ENCODE measurements at places on chromosomes 12 and 14.

GRCh38 chr12:39595928-39596327 lies 23.7 kb downstream of the ABCD2 start:
- no peak for DNase-seq

DNA sequence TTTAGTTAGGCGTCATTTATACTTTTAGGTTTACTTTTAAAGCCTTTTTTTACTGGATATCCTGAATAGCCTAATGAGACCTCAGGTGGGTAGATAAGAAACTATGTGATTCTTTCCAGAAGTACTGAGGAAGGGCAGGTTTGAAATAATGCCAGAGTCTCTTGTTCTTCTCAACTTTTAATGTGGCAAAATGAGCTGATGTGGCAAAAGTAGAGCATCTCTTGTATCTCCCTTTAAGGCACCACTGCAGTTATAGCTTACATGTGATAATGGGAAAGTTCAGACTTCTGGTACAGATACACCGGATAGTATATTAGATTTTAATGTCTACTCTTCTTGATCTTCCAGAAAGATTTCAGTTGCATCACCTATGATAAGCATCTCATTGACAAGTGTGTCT lies 1124.8 kb downstream of the LRFN5 start:
- no peak for DNase-seq

GRCh38 chr14:54857830-54858269 lies 44.8 kb downstream of the GCH1 start:
- no peak for DNase-seq

- DNase-seq: no peak
Measured at GRCh38 chr12:50052964-50053363, 4.4 kb upstream of the ASIC1 start.

- no peak for DNase-seq
Measured at GRCh38 chr12:42776396-42776795, 186.8 kb upstream of the PRICKLE1 start.

DNA sequence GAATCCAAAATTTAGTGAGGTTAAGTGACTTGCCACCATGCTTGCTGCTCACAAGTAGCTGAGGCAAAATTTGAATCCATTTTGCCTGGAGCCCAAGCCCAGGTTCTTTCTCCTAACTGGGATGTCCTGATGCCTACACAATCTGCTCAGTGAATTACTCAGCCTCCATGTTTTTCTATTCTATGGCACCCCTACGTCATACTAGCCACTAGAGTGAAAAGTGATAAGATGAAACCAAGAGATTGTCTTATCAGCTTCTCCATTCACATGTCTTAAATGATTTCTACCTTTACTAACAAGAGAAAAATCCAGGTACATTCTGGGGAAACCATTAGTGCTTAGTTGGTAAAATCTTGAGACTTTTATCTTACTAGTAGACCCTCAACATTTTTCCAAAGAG lies 720.1 kb downstream of the DIO2 start:
- no peak for DNase-seq

DNA sequence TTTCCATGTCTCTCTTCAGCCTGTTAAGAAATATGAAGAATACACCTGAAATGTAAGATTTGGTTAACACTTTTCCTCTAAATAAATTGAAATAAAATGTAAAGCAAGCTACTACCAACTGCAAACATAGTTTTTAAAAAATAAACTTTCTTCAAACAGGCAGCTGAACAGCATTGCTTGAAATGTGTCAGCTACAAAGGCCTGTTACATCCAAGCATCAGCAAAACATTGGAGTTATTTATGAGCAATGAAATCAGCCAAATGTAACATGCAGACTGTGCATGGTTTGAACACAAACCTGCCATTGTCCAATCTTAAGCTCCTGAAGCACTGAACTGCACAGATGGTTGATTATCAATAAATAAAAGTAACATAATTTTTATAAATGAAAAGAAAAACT lies 291.3 kb downstream of the ACSS3 start:
- DNase-seq: no peak

DNA sequence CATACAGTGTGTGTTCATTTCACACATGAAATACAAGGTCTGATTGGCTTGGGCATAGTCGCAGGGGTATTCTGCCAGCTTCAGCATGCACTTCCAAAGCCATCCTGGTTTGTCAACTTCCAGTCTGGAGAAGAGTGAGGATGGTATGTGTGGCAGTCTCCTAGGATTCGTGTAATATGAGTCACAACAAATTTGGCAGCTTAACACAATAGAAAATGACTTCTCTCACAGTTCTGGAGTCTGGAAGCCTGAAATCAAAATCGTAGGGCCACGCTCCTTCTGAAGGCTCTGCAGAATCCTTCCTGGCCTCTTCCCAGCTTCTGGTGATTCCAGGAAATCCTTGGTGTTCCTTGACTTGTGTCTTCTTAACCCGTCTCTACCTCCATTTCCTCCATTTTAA lies 167.5 kb downstream of the PPM1H start:
- no peak for DNase-seq

GRCh38 chr14:58107947-58108552 lies 44.0 kb downstream of the ARMH4 start:
- DNase-seq: no peak

GRCh38 chr12:70508178-70508577 lies 129.1 kb downstream of the PTPRB start:
- DNase-seq: no peak

DNA sequence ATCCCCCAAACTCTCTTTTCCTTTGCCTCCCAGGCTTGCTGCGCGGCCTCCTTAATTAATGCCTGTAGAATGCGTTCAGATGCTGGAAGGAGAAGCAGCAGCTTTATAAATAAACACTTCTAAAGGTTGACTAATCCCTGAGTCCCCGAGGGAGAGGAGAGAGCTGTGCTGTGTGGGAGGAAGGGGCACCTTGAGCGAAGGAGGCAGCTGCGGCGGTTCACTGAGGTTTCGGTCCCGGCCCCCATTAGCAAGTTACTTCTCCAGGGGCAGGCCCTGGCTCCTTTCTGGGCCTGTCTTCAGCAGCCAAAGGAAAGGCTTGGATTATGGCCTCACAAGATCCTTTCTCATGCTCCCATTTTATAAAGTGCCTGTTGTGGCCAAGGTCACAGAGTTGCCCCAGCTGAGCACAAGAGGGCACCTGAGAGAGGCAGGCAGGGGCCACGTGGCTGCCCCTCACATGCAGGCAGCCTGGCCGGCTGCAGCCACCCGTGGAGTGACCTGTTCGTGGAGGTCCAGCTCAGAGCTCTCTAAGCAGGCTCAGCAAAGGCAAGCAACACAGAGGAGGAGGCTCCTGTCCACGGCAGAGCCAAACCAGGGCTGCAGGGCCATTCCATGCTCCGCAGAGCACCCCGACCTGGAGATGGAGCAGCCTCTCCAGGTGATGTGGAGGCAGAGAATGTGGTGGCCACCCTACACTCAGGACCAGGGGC lies 15.0 kb upstream of the CACNA2D4 start:
- no peak for DNase-seq

GRCh38 chr12:94145191-94145983 lies 3.0 kb upstream of the PLXNC1 start:
- no peak for DNase-seq

GRCh38 chr12:43621262-43621661 lies 69.3 kb upstream of the ADAMTS20 start:
- DNase-seq: no peak

DNA sequence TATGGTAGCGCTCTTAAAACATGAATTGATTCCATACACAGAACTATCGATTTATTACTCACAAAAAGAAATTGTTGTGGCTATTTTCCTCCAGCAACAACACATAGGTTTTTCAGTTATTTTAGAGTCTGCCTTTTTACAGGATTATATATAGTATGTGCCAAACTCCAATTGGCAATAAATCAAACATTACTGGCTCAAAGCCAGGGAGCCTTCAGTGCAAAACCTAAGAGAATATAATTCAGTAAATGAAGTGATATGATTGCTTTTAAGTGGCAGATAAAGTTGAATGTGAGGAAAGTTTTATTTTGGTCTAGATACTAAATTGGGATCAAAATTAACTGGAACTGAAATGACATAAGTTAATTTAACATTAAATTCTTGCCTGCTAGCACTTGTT lies 234.8 kb downstream of the PIK3C2G start:
- no peak for DNase-seq
